Activated CD8-positive, alpha-beta memory T cell treated with anti-CD3 and anti-CD28 coated beads for 1 hour (primary cell): ENCODE measurements at places on chromosomes 12 and 14.

GRCh38 chr14:22427771-22428231, 161.2 kb downstream of the DAD1 start:
- DNase-seq, result no peak

DNA sequence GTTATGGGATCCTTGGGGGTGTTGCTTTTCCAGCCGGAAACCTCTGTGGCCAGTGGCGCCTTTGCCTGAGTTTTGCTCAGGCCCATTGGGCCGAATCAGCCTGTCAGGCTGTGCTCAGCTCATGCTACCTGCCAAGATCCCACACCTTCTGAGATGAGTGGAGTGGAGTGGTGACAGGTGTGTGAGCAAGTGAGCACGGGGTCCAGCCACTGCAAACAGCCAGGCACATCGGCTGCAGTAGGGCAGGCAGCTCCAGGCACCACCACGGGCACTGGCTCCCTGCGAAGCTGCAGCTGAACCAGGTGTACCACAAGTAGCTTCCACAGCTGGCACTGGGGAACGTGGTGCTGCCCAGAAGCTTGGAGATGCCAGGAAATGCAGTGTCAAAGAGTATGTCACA, 21.1 kb upstream of the WDR89 start:
- no peak for DNase-seq

DNA sequence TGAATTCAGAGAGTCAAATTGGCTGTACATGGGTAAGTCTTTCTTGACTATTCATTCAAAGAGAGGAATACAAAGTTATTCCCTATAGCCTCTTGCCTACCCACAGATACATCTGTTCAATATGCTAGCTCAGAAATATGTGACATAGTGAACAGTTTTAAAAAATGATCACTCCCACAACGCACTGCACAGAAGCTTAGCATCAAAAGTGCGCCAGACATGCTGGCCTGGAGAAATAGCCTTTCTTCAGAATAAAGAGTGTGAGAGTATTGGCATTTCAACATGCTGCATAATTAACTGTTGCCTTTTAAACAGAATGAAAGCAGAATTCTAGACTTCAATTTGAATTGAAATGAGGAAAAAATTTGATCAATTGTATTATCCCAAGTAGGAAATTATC, 27.0 kb downstream of the GPR19 start:
- no peak for DNase-seq

DNA sequence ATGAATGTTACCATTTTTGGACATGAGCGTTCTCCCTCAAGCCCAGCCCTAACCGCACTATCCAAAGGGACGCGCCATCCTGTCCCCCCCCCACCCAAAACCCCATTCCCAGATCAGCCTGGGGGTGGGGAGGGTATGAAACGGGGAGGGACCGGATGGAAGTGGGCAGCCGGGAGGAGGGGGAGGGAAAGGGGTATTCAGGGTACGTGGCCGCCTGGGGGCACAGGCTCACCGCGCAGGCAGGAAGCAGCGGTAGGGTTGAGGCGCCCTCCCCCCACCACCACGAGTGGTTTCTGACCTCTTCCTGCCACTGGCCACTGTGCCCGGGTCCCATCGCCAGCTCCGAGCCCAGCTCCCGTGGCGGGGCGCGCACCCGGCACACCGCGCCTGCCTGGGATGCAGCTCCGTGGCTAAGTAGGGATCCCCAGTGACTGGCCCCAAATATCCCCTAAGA, 1.4 kb downstream of the ACTN1 start:
- peak; percentile 22 for DNase-seq

DNA sequence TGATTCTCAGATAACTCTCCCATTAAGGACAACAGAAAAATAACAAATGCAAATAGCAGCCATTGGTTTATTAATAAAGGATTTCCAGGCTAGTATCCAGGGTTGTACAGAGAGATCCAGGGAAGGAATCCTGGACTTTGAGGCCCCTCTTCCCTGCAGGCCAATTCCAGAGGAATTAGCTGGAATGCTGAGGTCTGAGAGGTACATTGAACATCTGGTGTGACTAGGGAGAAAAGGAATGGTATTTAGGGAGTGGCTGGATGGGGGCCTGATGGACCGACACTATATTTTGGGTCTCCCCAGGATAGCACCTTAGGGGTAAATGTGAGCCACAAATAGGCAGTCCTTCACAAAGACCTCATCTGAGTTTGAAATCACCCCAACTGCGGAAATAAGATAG, 924.5 kb downstream of the AACS start:
- no peak for DNase-seq

DNA sequence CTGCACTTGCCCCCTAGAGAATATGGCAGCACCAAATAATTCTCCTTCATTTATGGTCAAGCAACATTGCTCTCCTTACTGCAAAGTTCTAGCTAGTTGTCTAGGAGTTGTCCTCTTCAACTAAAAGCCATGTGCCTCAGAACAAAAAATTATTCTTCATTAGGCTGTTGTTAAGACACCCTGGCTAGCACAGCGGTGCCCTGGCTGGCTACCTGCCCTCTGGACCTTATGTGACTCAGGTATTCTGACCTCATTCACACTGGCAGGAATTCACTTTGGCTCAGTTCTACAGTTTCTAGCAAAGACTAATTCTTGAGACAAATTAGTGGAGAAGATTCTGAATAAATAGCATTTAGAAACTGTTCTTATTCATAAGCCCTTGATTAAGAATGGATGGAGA, 224.4 kb upstream of the KRR1 start:
- DNase-seq, result no peak

- DNase-seq, result no peak
Measured at GRCh38 chr14:62206456-62206855, 444.2 kb downstream of the SNAPC1 start.

GRCh38 chr14:41606532-41607303, at the start of gene LRFN5:
Gene LRFN5, plus strand, starts transcription at chr14:41606876.
- DNase-seq, result no peak

- no peak for DNase-seq
Measured at GRCh38 chr14:50260511-50260910, 29.1 kb upstream of the SOS2 start.

DNA sequence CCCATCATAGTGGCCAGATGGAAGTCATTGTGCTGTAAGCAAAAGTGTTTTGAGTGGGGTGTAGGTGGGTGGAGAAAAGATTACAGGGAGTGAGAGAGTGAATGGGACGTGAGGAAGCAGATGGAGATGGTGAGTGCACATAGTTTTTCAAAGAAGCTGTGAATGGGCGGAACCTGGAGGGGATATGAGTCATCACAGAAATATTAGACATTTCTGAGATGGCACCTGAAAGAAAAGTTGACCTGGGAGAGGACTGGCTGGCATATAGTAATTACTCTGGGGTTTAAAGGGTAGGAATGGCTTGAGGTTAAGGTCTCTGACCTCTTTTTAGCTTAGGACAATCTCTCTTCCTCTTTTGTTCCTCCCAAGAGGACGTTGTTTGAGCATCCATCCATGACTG, 50.5 kb downstream of the ANO4 start:
- no peak for DNase-seq

DNA sequence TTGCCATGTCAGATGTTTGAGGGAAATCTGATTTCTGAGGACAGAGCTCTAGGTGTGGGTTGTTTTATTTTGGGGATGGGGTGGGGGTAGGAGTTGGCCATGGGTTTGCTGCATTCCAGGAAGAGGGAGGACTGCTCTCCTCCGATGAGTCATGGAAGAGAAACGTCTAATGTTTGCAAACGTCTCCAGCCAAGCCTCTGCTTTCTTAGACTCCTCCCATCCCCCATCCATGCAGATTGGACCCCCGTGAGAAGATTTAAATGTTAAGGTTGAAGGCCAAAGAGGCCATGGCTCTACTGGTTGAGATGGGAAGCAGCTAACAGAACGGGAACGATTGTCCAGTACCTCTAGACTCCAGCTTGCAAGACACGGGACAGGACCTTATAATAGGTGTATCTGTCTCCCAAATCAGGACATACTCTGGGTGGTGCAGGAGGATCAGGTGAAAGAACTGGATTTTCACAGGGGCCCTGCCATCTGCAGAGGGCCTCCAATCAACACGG, 11.4 kb upstream of the ATP2A2 start:
- no peak for DNase-seq

GRCh38 chr12:81758421-81759189, 545 bp downstream of the PPFIA2 start:
- DNase-seq, result no peak

DNA sequence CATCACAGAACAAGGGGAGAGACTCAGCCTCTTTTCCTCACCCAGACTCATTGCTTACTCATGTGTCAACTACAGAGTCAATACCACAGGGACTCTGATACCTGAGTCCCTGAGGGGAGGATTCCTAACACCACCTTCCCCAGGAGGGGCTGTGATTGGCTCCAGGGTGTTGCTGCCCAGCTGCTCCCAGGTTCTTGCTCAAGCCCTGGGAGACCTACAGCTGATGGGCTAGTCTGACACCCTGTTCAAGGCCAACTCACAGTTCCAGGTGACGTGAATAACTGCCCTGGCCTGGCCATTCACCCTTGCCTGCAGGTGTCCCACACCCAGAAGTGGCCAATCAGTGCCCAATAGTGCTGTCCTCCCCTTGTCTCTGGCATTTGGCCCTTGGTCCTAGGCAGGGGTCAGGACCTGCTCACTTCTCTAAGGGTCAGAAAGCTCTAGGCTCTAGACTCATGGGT, 8.6 kb downstream of the SPRYD4 start:
- no peak for DNase-seq

GRCh38 chr12:89517720-89518119, 6.9 kb downstream of the GALNT4 start:
- no peak for DNase-seq

DNA sequence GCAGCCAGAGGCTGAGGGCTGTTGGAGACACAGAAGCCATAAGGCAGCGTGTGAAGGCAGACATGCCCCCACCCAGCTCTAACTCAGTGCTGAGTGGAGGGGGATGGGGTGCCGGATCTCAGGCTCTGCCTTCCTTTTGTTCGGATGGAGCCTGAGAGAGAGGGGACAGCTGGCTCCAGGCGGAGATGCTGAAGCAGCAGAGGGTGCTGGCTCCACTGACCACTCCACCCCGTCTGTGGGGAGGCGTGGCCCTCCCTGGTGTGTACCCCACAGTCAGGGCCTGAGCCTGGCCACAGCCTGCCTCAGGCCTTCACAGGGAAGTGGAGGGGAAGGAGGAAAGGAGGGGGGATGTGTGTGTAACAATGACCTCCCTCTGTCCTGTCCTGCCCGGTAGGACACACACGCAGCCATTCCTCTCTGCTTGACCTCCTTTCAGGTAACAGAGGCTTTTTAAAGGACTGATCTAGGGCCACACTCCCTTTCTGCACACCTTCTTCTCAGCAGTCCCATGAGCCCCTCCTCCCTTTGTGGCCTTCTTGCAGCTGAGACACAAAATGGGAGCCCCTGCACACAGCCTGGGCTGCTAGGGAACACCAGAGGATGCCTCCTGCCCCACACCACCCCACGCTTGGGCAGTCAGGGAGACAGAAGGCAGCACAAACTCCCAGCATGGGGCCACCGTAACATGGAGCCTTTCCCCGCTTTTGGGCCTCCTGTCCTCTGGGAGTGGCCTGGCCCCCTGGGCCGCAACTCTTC, 9.6 kb upstream of the ENDOU start:
- DNase-seq, result no peak

GRCh38 chr12:4556735-4557530, 5.1 kb upstream of the DYRK4 start:
- no peak for DNase-seq

DNA sequence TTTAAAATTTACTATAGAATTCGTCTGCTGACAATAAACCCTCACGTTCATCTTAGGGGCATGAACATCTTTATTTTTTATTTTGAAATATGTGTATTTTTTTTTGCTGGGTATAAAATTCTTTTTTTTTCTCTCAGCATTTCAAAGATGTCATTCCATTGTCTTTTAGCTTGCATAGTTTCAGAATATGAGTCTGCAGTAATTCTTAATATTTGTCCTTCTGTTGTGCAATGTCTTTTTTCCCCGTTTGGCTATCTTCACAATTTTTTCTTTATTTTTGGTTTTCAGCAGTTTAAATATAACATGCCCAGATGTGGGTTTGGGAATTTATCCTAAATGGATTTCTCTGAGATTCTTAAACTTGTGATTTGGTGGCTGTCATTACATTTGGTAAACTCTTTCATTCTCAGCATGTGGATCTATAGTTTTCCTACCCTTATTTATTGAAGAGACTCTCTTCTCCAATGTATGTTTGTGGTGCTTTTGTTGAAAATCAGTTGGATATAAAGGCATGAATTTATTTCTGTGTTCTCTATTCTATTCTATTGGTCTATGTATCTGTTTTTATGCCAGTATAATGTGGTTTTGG, 37.8 kb upstream of the PLBD1 start:
- no peak for DNase-seq

- DNase-seq, result no peak
Measured at GRCh38 chr14:103514596-103515421, 7.8 kb downstream of the CKB start.

DNA sequence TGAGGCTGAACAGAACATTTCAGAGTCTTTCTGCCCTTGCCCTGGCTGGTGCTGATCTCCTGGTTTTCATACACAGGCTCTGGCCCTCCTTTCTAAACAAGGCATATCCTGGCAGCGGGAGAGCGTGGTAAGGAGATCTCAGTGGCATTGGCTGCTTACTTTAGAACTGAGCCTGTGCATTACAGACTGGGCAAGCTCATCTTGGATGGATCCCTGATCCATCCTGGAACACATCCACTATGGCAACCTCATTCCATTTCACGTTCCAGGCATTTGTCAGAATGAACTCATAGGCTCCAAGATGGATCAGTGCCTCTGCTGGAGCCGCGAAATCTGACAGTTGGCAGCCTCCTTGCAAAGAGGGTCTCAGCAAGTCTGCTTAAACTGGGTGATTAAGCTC, 224.5 kb upstream of the PELI2 start:
- no peak for DNase-seq

GRCh38 chr14:87838931-87839330, 154.1 kb downstream of the GALC start:
- DNase-seq, result no peak

GRCh38 chr14:24058951-24059475, 7.2 kb downstream of the CARMIL3 start:
- no peak for DNase-seq

GRCh38 chr12:113650476-113650875, 178.8 kb upstream of the LHX5 start:
- no peak for DNase-seq

DNA sequence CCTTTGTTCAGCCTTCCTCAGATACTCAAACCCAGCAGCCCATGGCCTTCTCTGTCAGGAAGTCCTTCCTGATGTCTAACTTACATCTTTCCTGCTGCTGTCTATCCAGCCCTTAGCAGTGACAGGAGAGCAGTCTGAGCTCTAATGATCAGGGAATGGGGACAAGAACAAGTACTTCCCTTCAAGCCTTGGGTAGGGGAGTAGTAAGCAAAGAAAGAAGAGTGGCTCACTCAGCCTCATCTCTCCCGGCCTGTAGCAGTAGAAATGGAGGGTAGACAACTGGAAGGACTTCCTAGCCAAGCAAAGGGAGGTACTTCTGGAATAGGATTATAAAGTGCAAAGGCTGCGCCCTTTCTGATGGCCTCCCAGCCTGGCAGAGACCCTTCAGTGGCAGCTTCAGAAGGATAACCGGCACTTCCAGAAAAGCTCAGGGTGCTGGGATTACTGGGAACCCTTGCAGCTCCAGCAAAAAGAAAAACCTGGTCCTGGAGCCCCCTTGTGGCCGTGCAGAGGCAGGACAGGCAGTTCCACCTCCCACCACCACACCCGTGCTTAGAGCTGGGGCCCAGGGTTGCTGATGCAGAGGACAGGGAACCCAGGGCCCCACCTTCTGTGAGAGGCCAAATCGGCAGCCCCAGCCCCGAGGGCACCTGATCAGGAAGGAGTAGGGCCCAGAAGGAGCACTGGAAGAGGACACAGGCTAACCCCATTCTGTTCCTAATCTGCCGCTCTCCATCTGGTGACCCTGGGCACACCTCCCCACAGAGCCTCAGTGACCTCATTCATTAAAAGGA, 12.4 kb upstream of the SMUG1 start:
- no peak for DNase-seq

GRCh38 chr14:76352639-76353281, 23.2 kb upstream of the ESRRB start:
- DNase-seq, result peak; percentile 10
